ENCODE measurements at places on chromosomes 11 and 22.

- no peak for DNase-seq
Measured at GRCh38 chr11:43242401-43242800, 69.4 kb upstream of the API5 start.

DNA sequence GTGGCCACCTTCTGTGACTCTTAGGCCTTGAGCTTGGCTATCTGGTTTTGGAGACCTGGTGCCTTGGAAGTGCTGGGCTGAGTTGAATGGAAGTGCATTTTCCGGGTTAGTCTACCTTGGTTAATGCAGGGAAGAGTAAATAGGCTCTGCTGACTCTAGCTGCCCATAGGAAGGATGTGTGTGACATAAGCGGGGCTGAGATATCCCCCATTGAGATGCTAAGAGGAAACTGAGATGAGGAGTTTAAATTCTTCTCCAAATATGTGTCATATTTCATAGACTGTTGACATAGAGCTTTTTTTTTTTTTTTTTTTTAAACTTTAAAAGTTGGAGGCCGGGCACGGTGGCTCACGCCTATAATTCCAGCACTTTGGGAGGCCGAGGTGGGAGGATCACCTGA is 30.8 kb downstream of the ZNRF3 start:
- DNase-seq: no peak

GRCh38 chr11:62241095-62241494 is 944 bp upstream of the SCGB1D2 start:
- no peak for DNase-seq

DNA sequence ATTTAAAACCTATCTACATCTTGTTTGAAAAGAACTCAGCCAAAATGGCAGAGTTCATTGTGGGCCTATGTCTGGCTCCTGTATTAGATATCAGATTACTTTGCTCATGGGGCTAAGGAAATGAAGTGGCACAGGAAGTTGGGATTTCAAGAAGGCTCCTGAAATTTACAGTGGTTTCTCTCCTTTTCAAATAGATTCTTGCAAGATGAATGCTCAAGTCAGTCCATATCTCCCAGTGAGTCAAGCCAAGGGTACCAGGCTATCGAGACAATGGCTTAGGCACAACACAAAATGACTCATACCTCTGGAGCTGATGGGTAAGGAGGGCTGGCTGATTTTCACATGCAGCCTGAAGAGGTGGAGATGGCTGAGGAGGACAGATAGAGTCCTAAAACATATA is 24.1 kb upstream of the APOA1 start:
- no peak for DNase-seq

- DNase-seq: peak; percentile 78
Measured at GRCh38 chr22:39490135-39490798, 11.8 kb upstream of the MIEF1 start.

DNA sequence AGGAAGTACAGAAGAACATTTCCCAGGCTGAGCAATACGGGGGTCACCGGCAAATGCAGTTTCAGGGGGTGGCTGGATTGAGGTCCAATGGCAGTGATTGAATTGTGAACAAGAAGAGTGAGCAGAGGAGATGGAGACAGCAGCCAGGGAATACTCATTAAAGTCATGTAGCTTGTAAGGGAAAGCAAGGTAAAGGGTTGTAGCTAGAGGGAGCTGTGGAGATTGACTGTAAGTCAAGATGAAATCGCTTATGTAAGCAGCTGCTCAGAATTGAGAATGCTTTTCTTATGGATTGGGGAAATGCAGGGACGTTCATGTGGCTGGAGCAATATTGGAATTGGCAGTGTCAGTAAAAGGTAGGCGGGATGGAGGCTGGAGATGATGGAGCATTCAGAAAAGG is 111.4 kb upstream of the TBCEL start:
- DNase-seq: no peak

- no peak for DNase-seq
Measured at GRCh38 chr11:14503023-14503422, 3.4 kb upstream of the COPB1 start.

DNA sequence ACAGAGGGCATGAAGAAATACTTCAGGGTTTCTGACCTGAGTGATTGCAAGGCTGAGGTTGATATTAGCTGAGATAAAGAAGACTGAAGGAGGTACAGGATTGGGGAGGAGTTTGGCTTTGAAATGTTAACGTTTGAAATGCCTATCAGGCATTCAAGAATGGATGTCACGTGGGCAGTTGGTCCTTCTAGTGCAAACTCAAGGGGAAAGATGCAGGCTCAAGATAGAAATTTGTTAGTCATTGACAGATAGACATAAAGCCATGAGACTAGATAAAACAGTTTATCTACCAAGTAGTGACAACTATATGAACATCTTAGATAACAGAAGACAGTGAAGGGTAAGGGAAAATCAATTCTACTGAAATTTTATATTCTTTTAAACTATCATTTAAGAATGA is 23.1 kb downstream of the TTC17 start:
- DNase-seq: no peak

GRCh38 chr11:15893080-15893492 is 463.3 kb downstream of the SOX6 start:
- DNase-seq: no peak

GRCh38 chr11:43327987-43328386 is 16.2 kb downstream of the API5 start:
- no peak for DNase-seq

GRCh38 chr22:49938565-49939136 is 20.2 kb downstream of the CRELD2 start:
- DNase-seq: no peak

DNA sequence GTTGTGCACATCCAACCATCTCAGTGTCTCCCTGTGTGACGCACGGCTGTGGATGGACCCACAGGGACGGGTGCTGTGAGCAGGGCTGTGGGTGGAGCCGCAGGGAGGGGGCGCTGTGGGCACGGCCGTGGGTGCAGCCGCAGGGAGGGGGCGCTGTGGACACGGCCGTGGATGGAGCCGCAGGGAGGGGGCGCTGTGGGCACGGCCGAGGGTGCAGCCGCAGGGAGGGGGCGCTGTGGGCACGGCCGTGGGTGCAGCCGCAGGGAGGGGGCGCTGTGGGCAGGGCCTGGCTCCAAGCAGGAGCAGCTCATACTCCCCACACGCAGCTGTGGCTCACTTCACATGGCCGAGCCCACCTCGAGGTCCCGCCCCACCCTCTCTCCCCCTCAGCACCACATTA is 6.0 kb upstream of the MAPK11 start:
- DNase-seq: peak; percentile 63

GRCh38 chr22:26635117-26635516 is 13.4 kb downstream of the CRYBA4 start:
- no peak for DNase-seq

- no peak for DNase-seq
Measured at GRCh38 chr11:72418834-72419560, 15.3 kb downstream of the CLPB start.

Measured in activated naive CD8-positive, alpha-beta T cell treated with anti-CD3 and anti-CD28 coated beads, Interleukin-2, amount 50 U/mL, for 24 hours (primary cell).